ENCODE measurements at places on chromosomes 6 and 20.

- no peak for DNase-seq
Measured at GRCh38 chr6:30480536-30481156, 8.7 kb upstream of the HLA-E start.

GRCh38 chr6:131255434-131255833 lies 120.2 kb downstream of the AKAP7 start:
- no peak for DNase-seq

DNA sequence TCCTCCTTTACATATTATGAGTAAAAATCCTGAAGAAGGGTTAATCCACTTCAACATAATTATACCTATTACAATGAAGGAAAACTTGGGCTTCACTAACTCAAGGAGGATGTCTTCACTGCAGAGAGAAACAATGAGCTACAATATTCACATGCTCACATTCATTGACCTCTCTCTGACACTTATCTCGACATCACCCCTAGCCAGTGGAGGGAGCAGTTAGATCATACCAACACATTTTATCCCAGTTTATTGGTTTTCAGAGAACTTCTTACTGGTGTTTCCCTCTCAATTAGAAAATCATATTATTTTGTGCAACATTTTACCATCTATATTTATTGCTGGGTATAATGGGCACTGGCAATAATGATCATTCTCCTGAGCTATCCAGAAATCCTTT lies 646.5 kb downstream of the TENT5A start:
- no peak for DNase-seq

DNA sequence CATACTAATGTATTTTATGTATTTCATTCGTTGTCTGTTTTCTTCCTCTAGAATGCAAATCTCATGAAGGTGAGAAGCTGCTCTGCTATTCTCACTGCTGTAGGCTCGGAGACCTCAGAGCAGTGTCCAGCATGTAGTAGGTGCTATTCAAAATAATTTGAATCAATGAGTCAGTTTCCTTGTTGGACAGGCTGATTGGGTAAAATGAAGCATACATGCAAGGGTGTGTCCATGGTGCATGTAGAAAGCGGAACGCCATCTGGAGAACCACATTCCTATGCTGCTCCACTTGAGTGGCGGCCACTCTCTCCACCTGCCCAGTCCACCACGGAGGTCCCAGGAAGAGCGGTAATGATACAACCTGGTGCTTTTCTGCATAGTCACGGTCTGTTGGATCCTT lies 412.1 kb downstream of the QKI start:
- no peak for DNase-seq

GRCh38 chr20:38113401-38114325 lies 51.4 kb downstream of the TGM2 start:
- DNase-seq = no peak

DNA sequence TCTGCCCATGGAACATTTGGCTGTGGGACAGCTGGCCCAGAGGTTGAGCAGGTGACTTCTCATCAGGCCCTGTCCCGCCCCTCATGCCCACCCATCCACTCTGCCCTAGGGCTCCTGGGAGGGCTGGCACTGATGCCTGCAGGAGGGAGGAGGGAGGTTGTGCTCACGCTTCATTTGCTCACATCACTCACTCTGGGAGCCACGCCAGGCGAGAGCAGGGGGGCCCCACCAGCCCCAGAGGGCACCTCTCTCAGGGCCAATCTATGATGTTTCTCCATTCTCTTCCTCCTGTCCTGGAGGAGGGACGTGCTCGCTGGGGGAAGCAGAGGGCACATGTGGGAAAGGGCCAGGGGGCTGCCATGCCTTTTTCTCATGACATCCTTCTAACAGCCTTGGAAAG lies 10.9 kb upstream of the GLP1R start:
- no peak for DNase-seq

GRCh38 chr6:107780226-107780625 lies 43.9 kb downstream of the SCML4 start:
- DNase-seq = no peak

DNA sequence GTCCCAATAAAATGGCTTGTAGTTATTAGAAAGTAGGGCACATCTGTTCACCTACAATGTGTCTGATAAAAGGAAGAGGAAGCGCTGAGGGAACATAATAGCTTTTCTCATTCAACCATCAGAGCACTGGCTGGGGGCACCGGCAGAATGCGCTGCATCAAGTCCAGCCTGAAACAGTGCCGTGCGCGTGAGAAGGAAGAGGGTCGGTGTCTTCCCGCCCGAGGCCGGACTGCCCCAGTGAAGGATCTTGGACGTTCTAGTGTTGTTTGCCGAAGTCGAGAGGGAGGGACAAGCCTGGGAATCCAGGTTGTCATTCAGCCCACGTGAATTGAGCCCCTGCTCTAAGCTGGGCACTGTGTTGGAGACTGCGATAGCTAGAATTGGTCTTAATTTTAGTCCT lies 61.7 kb upstream of the MPC1 start:
- no peak for DNase-seq

DNA sequence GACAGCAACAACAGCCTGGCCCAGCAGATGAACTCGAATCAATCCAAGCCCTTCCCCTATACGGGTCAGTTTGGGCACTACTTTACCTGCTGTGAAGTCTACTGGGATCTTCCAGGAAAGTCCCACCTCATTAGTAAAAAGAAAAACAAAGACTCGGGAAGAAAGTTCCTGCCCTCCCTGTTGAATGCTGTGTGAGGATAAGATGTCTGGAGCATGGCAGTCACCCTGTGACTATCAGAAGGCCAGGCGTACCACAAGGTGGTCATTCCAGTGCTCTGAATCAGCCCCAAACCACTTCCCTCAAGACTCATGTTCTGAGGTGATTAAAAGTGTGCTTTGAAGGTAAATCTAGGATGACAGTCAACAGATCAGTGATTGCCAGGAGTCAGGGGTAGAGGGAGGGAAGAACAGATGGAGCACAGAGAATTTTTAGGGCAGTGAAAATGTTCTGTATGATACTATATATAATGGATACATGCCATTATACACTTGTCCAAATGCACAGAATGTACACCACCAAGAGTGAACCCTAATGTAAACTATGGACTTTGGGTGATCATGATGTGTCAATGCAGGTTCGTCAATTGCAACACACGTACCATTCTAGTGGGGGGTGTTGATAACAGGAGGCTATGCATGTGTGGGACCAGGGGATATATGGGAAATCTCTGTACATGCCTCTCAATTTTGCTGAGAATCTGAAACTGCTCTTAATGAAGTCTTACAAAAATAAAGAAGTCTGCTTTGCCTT lies 14.7 kb downstream of the FKBP1A start:
- DNase-seq = no peak

- DNase-seq = no peak
Measured at GRCh38 chr6:56381801-56382251, 134.4 kb upstream of the COL21A1 start.

GRCh38 chr6:12132351-12133222 lies 120.5 kb downstream of the HIVEP1 start:
- no peak for DNase-seq

- DNase-seq = no peak
Measured at GRCh38 chr6:49514571-49515484, 15.1 kb downstream of the GLYATL3 start.

GRCh38 chr6:52063584-52064344 lies 23.6 kb downstream of the PKHD1 start:
- DNase-seq = peak; percentile 2

DNA sequence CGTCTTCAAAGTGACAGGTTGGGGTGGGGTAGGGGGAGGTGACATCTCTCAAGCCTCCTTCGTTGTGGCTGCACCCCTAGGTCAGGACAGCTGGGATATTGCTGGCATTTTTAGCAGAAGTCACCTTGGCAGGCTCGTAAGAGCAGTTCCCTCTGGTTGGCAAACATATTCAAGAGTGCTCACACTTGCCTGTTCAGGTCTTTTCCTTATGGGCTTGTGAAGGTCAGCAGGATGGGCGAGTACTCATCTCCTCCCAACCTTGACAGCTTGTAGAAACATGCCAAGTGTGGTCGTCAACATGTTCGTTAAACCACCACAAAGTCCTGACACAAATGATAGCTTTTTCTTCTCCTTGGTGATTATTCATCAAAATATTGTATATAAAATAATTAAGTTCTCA lies 113.6 kb downstream of the HDGFL1 start:
- no peak for DNase-seq

GRCh38 chr6:21185861-21186478 lies 407.6 kb upstream of the SOX4 start:
- no peak for DNase-seq

GRCh38 chr20:39904476-39905112 lies 784.4 kb downstream of the MAFB start:
- no peak for DNase-seq

DNA sequence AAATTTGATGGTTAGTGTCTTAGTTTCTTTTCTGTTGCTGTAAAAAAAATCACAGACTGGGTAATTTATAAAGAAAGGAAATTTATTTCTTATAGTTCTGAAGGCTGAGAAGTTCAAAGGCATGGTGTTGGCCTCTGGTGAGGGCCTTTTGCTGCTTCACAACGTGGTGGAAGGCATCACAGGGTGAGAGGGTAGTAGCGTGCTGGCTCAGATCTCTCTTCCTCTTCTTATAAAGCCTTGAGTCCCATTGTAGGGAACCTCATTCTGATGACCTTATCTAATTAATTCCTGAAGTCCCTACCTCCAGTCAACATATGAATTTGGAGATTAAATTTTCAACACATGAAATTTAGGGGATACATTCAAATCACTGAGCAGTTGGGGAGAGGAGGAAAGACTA lies 62.0 kb downstream of the ARID1B start:
- DNase-seq = no peak

DNA sequence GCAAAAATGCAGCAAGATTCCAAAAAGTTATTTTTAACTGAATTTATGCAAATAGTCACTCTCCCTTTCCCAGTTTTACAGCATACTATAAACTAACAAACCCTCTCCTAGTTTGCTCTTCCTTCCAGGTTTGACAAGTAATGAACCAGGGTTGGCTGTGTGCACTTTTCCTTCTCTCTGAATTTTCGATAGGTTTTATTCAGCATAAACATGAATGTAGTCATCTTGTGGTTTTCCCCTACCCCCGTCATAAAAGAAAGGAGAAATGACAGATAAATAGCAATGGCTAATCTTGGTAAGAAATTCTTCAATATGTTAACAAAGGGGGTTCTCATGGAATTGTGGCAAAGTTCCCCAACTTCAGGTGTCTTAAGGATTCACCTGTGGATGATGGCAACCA lies 26.3 kb downstream of the PRDM1 start:
- DNase-seq = no peak

- no peak for DNase-seq
Measured at GRCh38 chr6:153032255-153032882, 29.9 kb upstream of the MTRF1L start.

- no peak for DNase-seq
Measured at GRCh38 chr20:18717062-18717461, 96.5 kb upstream of the SCP2D1 start.

DNA sequence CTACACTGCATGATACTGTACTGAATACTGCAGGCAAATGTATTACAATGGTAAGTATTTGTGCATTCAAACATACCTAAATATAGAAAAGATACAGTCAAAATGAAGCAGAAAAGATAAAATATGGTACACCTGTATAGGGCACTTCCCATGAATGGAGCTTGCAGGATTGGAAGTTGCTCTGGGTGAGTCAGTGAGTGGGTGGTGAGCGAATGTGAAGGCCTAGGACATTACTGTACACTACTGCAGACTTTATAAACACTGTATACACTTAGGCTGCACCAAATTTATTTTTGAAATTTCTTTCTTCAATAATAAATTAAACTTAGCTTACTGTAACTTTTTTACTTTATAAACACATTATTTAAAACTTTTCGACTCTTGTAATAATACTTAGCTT lies 213.1 kb downstream of the ATXN1 start:
- DNase-seq = no peak

- DNase-seq = no peak
Measured at GRCh38 chr6:45689926-45690615, 312.3 kb upstream of the SUPT3H start.

DNA sequence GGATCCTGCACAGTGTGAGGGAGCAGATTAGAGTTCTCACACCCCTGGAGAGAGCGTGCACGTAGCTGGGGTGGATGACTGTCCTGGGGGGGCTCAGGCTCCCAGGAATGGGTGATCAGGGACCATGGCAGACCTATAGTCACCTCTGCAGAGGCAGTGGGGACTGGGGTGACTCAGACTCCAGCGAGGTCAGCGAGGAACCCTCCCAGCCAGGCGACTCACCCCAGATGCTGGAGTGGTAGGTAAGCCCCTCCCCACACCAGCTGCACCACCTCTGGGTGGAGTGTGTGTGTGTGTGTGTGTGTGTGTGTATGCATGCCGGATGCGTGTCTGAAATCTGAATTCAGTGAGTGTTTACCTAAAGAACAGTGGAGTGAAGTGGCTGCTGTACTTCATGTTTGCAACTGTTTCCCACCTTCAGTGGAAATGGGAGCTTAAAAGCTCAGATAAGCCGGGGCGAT lies 17.4 kb upstream of the GTSF1L start:
- no peak for DNase-seq

- DNase-seq = no peak
Measured at GRCh38 chr20:48866936-48867335, 39.1 kb upstream of the PREX1 start.

- DNase-seq = peak; percentile 57
Measured at GRCh38 chr6:53484476-53485280, 60.2 kb downstream of the GCLC start.

DNA sequence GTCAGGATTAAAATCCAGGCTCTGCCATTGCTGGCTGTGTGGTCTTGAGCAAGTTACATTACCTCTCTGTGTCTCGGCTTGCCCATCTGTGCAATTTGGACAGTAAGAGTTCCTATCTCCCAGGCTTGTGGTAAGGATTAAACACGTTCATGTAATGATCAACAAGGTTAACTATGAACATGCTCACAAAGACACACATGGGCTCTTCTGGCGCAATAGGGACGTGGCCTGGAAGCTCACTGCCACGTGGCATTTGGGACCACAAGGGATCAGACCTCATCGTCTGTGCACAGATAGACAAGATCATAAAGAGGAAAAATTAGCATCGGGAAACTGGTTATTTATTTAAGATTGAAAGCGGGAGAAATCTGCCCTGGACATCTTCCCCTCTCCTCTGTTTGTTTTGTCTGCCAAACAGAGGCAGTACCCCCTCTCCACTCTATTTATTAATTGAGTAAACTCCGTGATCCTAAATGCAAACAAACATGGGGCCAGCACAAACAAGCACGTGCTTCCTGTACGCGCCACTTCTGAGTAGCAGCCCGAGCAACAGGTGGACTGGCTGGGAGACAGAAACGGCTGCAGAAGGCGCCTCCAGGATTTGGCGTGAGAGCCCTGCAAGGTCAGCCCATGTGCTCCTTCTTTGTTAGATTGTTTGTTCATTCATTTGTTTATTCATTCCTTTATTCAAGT lies 95.0 kb downstream of the CDH26 start:
- DNase-seq = no peak

GRCh38 chr6:70131528-70131927 lies 171.4 kb downstream of the COL9A1 start:
- DNase-seq = no peak

GRCh38 chr6:109453594-109454495 lies 1.7 kb downstream of the MICAL1 start:
- DNase-seq = no peak

- DNase-seq = no peak
Measured at GRCh38 chr20:62321521-62321948, 18.7 kb downstream of the ADRM1 start.

Measured in activated CD4-positive, CD25-positive, alpha-beta regulatory T cell (primary cell).